Right hindlimb (tissue), 1 donor: ENCODE measurements at places on chromosomes 3 and 15.
A peak's percentile ranks its signal among the peaks of the same experiment; 100 is the strongest.

GRCh38 chr15:99361545-99362185 is 110.4 kb downstream of the LRRC28 start:
- no peak for DNase-seq

GRCh38 chr3:114624571-114625181 is 330.8 kb downstream of the TIGIT start:
- peak; percentile 88 for DNase-seq

- DNase-seq: no peak
Measured at GRCh38 chr3:134850761-134851160, 55.7 kb downstream of the EPHB1 start.

DNA sequence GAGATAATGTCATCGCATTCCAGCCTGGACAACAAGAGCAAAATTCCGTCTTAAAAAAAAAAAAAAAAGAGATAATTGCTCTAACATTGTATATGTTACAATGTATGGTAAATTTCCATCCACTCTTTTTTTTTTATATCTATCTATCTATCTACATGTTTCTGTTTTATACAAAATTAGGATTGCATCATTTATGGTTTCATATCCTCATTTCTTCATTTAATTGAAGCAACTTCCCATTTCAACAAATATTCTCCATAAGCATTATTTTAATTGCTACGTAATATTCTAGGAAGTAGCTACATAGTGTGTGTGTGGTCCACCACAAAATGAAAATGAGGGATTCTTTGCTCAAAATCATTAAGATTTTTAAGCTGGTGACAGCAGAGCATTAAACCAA is 18.4 kb downstream of the RBP1 start:
- DNase-seq: no peak

GRCh38 chr3:7520059-7520458 is 659.1 kb downstream of the GRM7 start:
- no peak for DNase-seq

DNA sequence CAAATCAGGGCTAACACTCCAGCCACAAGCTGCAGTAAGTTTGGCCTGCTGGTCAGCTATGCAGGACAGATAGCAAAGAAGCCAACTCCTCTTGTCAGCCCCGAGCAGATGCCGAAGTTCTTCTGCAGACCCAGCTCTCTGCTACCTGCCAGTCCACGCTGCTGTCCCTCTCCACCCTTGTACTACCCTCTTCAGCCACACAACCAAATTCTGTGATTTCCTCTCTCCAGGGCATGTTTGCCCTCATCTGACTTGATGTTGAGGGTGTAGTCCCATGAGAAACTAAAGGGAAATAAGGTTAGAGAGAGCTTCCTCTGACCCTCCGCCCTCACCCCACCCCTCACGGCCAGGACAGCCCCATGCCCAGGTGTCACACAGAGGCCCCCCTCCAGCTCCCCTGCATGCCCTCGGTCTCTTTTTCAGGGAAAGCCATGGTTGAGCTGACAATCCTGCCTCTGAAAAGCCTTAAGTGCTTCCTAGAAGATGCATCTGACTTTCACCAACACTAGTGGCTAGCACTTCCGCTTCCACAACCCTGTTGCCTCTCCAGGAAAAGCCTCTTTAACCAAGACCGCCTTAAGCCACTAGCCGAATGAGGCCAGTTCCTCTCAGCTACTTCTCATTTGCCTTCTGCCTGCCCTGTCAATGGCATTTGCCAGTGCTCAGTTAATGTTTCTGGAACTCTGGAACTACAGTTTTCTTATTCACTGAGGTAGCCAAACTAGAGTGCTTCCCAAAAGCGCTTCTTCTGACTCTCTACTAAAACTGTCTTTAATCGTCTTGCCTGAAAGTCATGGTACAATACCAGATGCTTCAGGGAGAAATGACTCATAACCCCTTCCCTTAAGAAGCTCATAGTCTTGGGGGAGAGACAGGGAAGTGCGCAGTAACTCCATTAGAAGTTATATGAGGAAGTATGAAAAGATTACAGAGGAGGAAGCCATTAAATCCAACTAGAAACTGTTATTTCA is 300.4 kb upstream of the STT3B start:
- no peak for DNase-seq

GRCh38 chr3:72238801-72239200 is 453.9 kb upstream of the PROK2 start:
- no peak for DNase-seq

DNA sequence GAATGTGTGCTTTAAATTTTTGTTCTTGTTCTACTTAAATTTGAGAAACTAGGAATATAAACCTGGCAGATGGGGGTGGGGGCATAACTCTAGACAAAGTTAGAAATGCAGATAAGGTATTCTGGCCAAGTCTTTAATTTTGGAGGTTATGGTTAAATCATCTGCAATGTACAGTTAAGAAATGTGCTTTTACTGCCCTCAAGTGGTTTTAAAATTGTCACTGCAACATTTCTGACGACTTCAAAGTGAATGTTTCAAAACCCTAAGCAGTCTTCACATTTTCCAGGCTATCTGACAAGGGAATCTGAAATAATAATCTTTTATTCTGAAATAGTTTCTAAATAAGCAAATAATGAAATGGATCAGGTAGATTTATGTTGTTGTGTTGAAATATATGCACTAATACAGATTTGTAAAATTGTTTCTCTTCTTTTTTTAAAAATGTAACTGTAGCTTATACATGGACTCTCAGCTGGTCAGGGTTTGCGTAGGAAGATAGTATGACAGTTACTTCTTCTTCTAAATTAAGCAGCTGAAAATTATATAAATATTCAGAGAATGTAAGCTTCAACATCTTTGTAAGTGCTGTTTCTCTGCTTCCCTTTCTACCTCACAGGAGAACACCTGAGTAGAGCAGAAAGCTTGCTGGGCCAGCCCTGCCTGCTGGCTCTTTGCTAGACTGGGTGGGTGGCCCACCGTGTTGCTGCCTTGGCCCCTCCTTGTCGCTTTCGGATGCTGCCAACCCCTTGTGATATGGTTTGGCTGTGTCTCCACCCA is 45.0 kb downstream of the SUCNR1 start:
- no peak for DNase-seq

DNA sequence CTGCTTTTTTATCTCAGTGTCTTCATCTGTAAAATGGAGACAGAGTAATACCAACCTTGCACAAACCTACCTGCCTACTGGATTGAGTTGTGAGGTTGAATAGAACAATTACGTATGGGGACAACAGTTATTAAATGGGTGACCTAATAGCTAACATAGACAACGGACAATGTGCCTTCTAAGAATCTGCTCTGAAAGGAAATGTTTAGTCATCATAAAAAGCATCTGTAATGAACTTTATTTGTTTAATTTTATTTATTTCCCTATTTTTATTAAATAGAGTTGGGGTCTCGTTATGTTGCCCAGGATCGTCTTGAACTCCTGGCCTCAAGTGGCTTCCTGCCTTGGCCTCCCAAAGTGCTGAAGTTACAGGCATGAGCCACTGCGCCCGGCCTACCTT is 59.2 kb upstream of the C15orf61 start:
- DNase-seq: no peak

DNA sequence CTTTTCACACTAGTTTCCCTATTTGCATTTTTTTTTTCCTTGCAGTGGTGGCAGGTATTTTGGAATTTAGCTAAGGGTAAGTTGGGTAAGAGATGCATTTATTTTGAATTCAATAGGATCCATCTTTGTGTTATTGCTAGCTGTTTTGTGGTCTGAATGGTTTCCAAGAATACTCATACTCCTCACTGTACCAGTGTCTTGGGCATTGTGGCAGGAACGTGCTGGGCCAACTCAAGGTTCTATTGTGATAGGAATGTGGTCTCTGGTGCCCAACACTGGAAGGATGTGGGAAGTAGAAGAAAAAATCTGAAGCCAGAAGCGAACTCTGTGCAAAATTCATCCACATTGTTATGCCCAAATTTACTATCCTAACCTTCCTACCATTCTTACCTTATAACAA is 135.6 kb downstream of the RBMS3 start:
- no peak for DNase-seq

DNA sequence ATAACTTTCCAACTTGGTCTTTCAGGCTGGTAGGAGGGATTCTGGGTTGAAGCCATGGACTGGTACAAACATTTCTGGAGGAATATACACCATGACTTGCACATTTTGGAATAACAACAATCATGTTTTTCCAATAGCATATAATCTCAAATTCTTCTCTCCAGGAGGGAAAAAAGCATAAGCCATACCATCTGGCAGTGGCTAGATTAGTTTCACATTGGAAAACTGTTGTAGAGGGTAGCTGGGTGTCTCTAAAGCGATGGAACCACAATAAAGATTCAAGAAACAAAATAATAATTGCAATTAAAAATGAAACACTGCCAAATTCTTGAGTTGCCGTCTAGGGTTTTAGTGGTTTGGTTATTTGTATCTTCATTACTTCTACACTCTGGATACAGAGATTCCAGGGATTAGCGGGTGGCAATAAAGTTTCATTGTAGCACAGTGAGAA is 278.5 kb upstream of the RASGRP1 start:
- DNase-seq: no peak
